ENCODE measurements at places on chromosomes 1 and 21.

- DNase-seq = no peak
These were observed 26.1 kb upstream of the FHAD1 start for GRCh38 chr1:15220825-15221431.

DNA sequence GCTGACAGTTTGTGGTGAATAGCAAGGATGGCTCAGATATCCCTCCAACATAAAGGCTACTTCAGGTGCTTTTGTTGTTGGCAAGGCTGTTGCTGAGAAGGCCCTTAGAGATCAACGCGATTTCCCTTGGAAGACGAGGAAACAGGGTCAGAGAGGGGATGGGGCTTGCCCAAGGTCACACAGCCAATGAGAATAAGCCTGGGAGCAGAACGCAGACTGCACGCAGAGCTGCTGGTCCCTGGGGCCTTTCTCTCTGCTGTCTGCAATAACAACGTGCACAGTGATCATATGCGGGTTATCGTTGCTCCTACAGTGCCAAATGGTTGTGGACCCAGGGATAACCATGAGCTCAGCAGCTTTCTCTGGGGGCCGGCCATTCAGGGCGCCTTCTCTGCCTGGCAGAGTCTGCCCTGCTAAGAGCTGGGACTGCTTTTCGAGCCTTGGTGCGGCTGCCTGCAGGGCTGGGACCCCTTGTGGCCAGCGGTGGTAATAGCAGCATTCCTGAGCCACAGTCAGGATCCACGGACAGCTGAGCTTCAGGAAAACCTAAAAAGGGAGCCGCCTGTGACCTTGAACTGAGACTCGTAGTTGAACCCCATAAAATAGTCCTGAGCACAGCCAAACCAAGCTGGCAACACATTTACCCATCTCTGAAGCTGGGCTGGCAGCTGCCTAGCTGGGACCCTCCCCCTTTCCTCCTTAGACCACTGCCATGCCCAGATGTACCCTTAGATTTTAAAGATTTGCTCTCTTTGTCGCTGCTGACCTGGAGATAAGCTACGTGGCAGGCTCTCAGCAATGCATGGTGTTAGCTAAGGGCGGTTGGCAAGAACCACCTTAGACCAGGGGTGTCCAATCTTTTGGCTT is 39.8 kb downstream of the HTR6 start:
- peak; percentile 6 for DNase-seq

DNA sequence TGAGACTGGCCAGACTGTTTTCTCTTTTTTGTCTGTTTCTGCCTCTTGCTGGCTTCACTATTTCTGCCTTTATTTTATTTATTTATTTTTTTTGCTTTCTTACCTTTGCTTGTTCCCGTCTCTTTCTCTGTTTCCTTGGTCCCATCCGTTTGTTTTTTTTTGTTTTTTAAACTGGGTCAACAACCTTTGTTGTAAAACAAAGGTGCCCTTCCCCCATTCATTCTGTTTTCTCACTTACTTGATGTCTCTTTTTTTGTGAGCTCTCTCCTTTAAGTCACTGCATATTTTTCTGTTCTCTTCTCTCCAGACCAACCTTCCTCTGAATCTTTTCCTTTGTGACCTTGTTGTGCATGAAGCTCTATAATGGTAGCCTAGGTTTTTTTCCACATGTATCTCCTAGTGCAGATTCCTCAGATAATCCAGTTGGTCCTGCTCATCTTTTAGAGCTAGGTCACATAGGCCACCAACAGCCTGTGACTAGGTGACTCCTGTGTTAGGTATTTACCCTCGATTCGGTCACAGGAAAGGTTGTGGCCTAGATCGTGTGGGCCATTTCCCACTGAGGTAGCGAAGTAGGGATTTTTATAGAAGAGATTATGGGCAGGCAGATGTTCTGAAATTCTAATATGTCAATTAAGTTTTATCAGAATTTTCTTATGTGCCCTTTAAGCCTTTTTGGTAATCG is 15.9 kb downstream of the GNAI3 start:
- DNase-seq = no peak

DNA sequence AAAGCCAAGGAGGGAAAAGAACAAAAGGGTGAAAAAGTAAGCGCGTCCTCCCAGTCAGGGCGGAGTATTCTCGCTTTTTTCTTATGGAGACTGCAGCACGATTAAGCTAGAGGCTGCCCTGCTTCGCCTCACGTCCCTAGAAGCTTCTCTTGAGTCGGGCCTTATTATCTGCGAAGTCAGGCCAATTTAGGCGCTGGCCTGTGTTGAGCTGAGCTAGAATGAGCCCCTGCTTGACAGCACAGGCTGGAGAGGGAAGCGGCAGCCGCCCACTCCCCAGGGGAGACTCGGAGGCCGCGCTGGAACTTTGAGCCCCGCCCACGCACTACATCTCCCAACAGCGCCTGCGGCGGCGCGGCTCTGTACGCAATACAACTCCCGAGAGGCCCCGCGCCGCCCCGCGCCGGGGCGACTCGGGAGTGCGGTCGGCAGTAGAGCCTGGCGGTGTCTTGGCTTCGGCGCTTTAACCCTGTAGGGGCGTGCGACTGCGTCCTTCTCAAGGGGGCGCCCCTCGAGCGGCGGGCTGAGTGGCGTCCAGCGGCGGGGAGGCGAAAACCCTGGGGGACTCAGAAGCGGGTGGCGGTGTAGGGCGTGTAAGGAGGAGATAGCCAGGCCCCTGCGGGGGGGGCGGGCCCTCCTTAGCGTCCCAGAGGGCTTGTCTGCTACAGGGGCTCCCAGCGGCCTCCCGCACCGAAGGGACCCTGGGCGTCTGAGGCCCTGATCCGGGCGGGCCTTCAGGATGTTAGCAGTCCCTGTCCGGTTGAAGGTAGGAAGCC is 888 bp downstream of the ZNF436 start:
- no peak for DNase-seq

DNA sequence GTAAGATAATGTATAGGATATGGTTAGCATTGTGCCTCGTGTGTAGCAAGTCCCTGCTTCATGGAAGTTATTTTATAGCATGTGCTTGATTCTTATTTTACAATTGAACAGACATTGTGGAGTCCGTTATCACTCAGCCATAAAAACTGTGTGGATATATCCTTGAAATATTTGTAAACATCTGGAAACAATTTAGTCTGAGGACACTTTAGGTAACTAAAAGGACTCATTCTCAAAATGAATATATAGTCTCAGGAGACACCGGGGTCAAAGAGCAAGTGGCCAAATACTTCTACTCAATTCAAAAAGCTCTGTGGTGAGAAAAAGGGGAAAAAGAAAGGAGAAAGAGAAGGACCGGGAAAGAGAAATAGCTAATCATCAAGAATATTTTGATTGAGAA is 23.7 kb downstream of the PRRX1 start:
- no peak for DNase-seq

GRCh38 chr1:61498342-61498741 is 226.6 kb downstream of the TM2D1 start:
- no peak for DNase-seq

- DNase-seq = no peak
These were observed 18.2 kb downstream of the INAVA start for GRCh38 chr1:200912737-200913407.

DNA sequence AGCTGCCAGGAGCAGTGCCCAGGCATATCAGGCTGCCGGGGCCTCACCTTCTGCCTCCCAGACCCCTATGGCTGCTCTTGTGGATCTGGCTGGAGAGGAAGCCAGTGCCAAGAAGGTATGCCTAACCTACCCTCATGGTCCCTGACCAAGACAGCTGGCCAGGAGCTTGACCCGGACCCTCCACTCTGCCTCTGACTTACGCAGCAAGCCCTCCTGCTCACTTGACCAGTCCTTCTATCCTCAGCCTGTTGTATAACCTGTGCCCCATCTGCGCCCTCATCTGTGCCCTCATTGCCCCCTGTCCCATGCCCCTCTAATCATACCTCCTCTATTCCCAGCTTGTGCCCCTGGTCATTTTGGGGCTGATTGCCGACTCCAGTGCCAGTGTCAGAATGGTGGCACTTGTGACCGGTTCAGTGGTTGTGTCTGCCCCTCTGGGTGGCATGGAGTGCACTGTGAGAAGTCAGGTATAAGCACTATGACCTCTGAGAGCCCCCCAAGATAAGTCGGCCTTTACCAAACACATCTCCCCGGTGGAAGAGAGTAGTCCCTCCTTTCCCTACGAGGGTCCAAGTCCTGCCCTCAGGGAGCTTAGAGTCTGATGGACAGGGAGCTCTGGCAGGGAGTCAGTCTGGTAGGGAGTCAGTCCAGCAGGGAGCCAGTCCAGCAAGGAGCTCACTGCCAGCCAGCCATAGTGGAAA is 6.8 kb downstream of the TIE1 start:
- DNase-seq = no peak

- DNase-seq = no peak
These were observed 31.6 kb downstream of the ZC3H11B start for GRCh38 chr1:219581344-219581743.

DNA sequence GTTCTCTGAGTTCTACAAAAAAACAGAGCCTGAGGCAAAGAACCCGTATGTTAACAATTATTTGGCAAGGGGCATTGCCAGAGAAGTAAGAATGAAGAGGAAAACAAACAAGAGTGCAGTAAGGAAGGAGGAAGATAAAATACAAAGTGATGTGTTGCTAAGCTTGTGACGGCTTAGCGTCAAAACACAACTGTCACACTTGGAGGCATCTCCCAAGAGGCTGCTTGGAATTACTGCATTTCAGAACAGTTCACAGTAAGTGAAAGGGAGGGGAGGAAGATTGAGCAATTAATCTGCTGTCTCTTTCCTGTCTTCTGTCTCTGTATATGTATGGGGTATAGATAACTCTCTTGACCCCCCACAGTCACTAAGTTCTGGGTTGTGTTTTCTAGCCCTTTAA is 1017.0 kb upstream of the TMPRSS15 start:
- DNase-seq = no peak

DNA sequence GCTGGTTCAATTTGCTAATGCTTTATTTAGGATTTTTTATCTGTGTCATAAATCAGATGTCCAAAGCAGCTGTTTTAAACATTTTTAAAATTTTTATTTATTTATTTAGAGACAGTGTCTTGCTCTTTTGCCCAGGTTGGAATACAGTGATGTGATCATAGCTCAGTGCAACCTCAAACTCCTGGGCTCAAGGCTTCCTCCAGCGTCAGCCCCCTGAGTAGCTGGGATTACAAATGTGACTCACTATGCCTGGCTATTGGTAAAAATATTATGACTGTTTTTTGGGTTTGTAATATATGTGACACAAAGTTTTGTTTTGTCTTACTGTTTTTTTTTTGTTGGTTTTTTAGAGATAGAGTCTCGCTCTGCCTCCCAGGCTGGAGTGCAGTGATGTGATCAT is 11.8 kb downstream of the ZBED6 start:
- peak; percentile 75 for DNase-seq

GRCh38 chr1:184504040-184504954 is 117.5 kb downstream of the C1orf21 start:
- no peak for DNase-seq

DNA sequence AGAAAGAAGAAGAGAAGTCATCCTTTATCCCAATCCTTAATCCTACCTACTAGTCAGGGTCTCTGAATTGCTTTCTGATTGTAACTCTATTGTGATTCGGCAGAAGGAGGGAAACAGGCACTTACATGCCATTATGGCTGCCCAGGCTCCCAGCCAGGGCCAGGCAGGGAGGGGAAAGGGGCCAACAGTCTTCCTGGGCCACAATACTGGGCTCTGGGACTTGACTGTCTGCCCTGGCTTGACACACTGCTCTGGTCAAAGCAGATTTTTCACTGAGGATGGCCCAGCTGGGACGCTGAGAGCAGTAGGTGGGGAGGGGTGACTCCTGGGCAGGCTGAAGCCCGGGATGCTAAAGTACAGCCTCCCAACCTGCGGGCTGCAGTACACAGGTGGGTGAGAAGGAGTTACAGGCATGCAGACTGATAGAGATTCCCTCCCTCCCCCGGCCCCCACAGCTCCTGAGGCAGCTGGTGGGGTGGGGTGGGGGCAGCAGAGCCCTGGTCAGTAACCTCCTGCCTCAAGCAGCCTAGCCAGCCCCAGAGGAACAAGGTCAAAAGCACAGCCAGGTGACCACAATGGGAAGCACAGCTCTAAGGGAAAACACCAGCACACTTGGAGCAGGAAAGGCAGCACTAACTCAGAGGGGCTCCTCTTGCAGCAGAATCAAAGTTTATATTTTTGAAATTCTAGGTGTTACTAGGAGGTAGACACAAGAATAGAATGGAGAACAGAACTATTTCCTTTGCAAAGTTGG is 25.3 kb downstream of the KCND3 start:
- no peak for DNase-seq

- no peak for DNase-seq
These were observed 12.8 kb upstream of the CAMK1G start for GRCh38 chr1:209570743-209571142.

- DNase-seq = no peak
These were observed 56.5 kb upstream of the BACH1 start for GRCh38 chr21:29242201-29242600.

DNA sequence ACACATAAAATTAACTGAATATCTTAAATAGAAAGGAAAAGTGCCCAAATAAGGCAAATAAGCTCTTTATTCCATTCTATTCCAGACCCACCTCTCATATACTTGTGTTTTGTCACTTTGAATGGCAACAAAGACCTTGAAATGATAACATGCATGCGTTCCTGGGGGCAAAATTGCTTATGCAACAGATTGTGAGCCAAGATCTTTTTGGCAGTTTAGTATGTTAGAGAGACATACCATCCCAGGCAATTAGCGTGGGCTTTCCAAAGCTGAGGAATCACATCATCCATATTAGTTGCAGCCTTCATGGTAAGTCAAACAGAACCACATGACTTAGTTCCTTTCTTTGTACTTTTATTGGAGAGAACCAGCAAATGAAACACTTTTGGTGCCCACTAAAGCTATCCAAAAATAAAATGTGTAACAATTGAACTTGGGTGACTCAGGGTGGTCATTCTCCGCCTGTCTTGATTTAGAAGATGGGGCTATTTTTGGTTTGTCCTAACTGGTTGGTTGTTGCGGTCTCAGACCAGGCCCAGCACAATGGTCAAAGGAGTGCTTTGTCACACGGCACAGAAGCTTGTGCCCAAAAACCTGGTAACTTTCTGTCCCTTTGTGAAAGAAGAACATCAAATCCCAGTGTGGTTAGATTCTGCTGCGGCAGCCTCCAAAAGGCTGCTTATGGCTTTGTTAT is 68.7 kb upstream of the ATF3 start:
- no peak for DNase-seq

GRCh38 chr1:6260961-6261614 is at the start of gene GPR153:
Gene GPR153 (minus strand): TSS chr1:6261098. CDS start chr1:6254905, 6,193 bp downstream.
- DNase-seq = no peak

DNA sequence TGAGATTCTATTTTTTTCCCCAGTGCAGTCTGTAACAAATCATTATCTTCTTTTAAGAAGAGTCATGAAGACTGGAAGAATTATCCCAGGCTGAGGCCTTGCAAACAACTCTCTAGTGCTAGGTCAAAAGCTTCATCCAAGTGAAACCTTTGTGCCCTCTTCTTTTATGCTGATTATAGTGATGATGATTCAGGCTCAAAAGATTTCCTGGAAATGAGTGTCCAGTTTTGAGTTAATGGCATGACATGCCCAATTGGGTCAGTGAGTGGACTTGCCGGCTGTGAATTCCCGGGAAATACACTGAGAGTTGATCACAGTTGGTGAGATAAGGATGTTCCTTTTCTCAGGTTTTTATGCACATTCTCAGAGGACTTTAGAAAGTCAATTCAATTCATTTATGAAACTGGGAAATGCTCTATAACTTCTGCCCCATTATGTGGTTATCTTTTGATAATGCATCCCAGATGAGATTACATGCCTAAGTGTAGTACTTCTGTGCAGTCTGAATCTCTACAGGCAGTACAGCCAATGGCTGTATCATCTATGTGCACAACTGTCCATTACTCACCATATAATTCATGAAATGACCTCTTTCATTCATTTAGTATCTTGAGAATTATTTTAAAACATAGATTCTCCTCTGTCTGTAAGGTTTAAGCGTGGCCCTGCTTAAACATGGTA is 66.2 kb downstream of the S1PR1 start:
- DNase-seq = peak; percentile 46

All from GM04503 (cell line).